ENCODE measurements at places on chromosomes 4 and X.

DNA sequence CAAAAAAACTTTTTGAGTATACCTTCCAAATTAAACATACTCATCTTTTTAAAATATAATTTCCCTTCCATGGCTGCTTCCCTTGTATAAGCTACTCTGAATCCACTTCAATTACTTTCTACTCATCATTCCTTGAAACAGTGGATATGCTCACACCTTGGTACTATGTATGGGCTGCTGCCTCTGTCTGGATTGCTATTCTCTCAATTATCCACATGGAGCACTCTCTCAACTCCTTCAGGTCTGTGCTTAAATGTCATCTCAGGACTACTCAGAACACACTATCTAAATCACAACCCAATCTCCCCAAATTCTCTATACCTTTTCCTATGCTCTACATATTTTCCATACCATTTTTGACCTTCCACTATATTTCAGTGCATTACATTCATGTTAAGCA lies 898.9 kb upstream of the EPHA5 start:
- no peak for DNase-seq

DNA sequence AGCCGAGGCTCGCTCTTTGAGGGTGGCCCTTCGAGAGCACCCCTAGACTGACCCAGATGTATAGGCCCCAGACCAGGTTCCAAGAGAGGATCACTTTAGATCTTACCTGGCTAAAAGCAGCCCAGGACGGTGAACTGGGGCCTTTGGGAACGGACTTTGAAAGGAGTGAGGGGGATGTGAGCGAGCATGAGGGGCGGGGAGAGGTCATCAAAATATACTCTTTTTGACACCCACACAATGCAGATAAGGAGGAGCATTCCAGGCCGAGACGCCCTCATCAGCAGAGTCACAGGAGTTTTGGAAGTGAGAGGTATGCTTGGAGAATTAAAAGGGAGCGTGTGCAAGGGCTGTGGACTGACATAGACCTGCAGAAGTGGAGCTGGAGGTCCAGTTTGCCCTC lies 528 bp downstream of the NSDHL start:
- no peak for DNase-seq

DNA sequence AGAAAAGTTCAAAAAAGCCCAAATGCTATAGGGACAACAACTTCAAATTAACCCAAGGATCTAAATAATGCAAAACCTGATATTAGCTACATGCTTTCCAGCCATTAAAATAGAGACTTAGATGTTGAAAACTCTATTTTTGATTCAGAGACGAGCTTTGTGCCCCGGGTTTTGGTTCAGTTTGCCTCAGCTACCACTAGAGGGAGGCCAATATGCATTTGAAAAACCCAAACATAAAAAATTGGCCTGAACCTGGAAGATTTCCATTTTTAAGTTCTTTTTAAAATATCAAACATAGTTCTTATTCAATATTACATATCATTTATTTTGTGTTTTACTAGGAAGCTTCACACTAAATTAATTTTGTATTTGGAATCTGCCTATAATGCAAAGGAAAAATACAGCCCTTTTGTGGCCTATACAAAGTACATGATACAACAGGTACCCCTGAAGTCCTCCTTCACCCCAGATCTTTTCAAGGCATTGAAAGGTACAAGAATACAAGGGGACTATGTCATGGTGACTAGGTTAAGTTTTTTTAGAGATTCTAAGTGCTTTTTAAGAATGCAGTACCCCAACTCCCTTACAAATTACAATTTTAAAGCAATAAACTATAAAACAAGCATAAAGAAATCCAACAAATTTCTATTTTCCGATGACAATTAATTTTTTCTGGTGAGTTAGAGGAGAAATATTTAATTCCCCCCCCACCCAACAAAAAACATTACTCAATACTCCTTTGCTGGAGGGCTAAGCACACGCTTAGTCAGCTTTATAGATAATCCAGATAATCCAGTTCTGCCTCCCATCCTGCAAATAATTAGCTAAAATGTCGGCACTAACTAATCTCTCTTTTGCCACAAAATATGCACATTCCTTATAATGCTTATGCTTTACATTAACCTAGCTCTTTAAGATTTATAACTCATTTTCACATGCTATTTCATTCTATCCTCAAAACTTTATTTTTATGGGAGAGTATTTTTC lies 97.7 kb upstream of the PTPN13 start:
- no peak for DNase-seq

DNA sequence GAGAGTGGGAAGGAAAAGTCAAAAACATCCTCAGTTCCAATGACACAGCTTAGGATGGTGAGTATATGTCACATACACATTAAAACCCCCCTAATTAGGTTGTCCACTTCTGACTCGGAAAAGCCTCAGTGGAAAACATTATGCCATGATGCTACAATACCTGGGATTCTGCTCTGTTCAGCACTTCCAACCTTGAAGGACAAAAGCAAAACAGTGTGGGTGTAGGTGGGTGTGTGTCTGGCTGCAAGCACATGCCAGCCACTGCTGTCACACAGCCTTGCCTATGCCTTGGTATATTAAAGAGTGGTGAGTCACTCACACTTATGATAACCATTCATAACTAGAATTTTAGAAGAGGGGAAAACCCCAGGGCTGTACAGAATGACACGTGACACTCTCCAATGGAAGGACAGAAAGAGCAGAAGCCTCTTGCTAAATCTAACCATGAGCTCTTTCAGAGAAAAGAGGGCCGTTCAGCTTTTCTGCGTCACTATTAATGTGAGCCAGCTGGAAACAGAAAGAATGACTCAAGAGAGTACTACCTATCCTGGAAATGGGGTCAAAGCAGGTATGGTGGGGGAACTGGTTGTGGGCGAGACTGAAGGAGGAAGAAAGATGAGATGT lies 159.6 kb downstream of the TET2 start:
- DNase-seq, result peak; percentile 73

GRCh38 chr4:80717204-80717603 lies 313.3 kb upstream of the BMP3 start:
- DNase-seq, result no peak

DNA sequence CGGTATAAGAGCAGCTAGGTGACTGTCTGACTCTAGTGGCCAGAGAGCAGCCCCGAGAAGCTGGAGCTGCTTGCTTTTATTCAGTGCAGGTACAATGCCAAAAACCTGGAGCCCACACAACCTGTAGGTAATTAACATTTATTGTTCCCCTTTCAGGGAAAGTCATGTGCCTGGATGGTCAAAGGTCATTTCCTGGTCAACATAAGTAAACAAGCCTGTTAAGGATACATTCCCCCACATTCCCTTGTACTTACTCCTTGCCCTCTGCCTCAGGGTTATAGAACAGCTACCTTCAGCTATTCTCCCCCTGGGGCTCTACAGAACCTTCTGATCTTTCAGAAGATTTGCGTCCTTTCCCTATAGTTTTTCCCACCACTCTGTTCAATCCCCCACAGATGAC lies 253.4 kb downstream of the TMA16 start:
- no peak for DNase-seq

DNA sequence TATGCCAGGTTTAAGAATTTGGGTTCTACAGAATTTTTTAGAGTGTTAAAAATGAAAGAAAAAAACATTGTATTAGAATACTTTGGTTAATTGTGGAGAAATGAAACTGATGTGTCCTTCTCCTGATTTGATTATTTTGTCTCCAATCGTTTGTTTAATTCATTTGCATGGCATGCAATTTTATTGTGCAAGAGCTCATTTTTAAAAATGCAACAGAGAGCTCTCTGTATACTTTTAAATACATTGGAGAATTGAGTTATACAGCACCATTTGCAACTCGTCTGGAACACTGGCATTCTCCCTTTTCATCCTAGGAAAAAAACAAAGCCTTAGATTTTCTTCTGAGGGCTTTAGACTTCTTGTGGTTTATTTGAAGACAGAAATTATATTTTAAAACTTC lies 689 bp downstream of the EXOC1L start:
- DNase-seq, result no peak

- DNase-seq, result no peak
Measured at GRCh38 chrX:145506214-145506613, 258.9 kb downstream of the SPANXN1 start.

GRCh38 chrX:29852767-29853166 lies 362.6 kb upstream of the MAGEB2 start:
- no peak for DNase-seq

GRCh38 chr4:17494258-17495190 lies 17.4 kb downstream of the QDPR start:
- DNase-seq, result no peak

DNA sequence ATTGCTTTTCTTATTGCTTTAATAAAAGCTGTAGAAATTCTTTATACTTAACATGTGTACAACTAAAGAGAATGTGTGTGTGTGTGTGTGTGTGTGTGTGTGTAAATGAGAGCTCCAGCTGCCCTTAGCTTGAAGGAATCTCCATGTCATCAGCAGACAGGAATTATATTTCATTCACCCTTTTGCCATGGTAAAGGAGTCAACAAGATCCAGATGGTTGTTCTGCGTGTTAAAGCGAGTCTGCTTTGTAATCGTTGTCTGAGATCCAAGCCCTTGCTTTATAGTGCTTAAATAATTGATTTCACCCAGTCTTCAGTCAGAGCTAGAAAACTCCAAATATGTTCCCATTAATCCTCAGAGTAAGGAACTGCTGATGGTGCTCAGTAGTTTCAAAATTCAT lies 285.5 kb downstream of the PDGFC start:
- DNase-seq, result no peak

DNA sequence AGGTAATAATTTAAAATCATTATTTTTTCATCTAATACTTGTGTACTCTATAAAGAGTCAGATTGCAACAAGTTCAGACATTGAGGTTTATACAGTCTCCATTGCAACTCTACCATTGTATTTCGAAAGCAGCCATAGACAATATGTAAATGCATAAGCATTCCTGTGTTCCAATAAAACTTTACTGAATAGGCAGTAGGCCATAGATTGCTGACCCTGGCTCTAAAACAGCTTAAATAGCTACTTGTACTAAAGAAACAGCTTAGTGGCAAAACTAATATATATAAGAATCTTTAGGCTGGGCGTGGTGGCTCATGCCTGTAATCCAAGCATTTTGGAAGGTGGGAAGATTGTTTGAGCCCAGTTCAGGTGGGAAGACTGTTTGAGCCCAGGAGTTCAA lies 115.3 kb downstream of the PRSS12 start:
- DNase-seq, result no peak

GRCh38 chrX:47662144-47662657 lies 3.2 kb upstream of the UXT start:
- no peak for DNase-seq

DNA sequence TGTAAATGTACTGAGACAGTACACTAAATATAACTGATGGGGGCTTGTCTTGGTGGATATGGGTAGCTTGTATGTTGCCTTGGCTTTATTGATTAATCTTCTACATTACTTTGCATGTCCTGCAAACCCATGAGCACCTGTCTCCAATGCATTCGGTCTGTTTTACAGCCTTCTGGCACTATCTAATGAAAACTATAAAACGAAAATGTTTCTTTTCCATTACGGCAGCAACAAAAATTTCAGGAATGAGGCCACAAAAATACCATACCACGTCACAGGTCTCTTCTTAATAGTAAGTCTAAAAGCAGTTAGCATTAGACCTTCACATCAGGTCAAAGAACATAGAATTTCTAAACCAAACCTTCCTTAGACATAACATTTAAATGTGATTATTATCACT lies 49.8 kb downstream of the EDNRA start:
- DNase-seq, result no peak

DNA sequence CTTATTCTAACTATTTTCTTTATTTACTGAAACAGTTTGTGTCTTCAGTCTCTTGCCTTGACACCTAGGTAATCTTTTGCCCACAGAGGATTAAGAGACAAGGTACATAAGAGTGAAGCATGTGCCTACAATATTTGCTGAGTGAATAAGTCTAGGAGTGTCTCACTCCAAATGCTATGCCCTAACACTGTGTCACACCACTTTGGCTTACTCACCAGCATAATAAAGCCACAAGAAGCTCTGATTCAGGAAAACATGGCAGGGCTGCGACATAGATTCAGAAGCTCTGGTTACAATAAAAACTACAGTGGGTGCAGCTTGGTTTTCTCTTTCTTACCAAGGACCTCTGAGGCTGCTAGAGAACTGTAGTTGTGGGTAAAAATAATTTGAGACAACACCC lies 127.1 kb downstream of the RBM46 start:
- no peak for DNase-seq

DNA sequence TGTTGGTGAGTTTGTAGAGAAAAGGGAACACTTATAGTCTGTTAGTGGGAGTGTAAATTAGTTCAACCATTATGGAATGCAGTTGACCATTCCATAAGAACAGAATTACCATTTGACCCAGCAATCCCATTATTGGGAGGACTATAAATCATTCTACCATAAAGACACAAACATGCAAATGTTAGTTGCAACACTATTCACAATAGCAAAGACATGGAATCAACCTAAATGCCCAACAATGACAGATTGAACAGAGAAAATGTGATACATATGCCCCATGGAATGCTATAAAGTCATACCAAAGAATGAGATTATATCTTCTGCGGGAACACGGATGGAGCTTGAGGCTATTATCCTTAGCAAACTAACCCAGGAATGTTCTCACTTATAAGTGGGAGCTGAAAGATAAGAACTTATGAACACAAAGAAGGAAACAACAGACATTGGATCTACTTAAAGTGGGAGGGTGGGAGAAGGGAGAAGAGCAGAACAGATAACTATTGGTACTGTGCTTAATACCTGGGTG lies 1819.2 kb upstream of the ADGRL3 start:
- no peak for DNase-seq

GRCh38 chr4:168099195-168099594 lies 6.9 kb downstream of the ANXA10 start:
- DNase-seq, result no peak

DNA sequence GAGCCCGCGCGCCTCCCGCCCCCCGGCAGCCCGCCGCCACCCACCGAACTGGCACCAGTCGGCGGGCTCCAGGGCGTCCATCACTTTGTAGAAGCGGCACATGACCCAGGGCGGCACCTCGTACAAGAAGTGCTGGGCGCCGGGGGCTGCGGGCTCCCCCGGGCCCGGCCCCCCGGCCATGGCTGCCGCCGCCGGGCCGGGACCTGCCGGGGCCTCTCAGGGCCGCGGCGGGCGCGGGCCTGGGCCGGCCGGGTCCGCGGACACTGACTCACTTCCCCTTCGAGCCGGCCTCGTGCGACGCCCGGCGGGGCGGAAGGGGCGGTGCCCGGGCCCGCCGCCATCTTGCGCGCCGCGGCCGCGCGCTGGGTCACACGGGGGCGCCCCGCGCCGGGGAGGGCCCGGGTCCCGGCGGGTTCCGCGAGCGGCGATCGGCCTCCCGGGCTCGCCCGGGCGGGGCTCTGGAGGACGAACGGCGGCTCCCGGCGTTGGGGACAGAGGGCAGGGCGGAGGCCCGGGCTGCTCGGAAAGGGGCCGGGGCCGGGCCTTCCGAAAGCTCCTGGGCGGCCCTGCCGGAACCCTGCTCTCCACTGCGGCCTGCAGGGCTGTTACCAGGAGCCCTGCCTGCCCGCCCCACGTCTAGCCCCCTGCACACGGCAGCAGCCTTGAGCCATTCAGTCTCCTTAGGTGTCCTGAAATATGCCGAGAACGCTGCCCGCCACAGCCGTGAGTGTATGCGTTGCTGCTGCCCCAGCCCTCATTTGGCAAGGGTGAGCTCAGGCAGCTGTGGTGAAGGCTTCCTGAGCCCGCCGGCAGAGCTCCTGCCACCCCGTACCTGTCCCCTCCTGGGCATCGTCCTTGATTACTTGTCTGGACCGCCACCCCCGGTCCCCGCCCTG lies at the start of gene IRAK1:
TSS of gene IRAK1 (minus strand) at position 270 of the 896 bp plus-strand sequence. CDS start at position 180, 90 bp downstream.
- peak; percentile 59 for DNase-seq
